Activated CD4-positive, alpha-beta T cell treated with anti-CD3 and anti-CD28 coated beads, Interleukin-2, amount 50 U/mL, for 4 hours (primary cell): ENCODE measurements at places on chromosomes 12 and 14.
A peak's percentile ranks its signal among the peaks of the same experiment; 100 is the strongest.

DNA sequence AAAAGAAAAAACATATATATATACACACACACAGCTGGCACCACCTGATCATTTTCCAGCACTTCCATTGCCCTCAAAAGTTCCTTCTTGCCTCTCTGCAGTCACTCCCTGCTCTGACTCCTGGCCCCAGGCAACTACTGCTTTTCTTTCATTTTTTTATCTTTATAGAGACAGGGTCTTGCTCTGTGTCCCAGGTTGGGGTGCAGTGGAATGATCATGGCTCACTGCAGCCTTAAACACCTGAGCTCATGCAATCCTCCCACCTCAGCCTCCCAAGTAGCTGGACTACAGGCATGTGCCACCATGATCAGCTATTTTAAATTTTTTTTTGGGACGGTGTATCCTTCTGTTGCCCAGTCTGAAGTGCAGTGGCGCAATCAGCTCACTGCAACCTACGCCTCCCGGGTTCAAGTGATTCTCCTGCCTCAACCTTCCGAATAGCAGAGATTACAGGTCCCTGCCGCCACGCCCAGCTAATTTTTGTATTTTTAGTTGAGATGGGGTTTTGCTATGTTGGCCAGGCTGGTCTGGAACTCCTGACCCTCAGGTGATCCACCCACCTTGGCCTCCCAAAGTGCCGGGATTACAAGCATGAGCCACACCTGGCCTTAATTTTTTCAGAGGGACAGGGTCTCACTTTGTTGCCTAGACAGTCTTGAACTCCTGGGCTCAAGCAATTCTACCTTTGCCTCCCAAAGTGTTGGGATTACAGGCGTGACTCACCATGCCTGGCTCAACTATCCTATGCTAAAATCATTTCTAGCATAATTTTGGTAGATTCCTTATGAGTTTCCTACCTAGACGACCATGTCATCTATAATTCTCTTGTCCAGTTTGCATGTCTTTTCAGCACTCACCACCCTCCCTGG is 7.8 kb downstream of the HSP90AA1 start:
- DNase-seq, result no peak

GRCh38 chr12:95191060-95191696 is 26.1 kb downstream of the FGD6 start:
- DNase-seq, result no peak

DNA sequence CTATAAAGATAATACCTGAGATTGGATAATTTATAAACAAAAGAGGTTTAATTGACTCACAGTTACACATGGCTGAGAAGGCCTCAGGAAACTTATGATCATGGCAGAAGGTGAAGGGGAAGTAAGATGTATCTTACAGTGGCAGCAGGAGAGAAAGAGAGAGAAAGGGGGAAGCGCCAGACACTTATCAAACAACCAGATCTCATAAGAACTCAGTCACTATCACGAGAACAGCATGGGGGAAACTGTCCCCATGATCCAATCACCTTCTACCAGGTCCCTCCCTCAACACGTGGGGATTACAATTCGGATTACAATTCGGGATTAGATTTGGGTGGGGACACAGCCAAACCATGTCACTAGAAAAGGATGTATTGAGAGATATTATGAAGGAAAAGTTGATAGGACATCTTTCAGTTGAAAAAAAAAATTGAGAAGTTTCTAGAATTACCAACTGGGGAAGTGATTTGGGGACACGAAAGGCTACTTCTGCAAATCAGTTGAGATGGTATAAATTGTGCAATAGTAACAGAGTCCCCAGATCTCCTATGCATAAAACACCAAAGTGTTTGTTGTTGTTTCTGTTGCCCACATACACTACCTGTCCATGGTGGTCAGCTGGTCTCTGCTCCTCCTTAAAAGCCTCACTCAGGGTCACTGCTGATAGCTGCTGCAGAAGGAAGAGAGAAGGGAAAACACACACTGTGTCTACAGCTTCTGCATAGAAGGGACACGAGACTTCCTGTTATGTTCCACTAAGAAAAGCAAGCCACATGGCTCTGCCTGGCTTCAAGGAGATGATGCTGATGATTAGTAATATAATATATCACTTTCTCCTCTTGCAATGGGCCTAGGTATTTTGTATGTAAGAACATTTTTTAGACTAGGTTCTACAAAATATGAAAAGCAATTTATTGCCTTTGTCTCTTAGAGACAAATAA is 465.5 kb downstream of the PDZRN4 start:
- DNase-seq, result no peak

DNA sequence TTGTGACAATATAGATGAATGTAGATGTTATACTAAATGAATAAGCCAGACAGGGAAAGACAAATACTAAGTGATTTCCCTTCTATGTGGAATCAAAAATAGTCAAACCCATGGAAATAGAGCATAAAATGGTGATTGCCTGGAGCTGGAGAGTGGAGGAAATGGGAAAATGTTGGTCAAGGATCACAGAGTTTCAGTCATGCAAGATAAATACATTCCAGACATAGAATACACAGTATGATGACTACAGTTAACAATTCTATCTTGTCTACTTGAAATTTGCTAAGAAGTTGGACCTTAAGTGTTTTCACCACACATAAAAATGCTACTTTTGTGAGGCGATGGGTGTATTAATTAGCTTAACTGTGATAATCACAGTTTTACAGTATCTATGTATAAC is 1182.7 kb downstream of the AACS start:
- no peak for DNase-seq

DNA sequence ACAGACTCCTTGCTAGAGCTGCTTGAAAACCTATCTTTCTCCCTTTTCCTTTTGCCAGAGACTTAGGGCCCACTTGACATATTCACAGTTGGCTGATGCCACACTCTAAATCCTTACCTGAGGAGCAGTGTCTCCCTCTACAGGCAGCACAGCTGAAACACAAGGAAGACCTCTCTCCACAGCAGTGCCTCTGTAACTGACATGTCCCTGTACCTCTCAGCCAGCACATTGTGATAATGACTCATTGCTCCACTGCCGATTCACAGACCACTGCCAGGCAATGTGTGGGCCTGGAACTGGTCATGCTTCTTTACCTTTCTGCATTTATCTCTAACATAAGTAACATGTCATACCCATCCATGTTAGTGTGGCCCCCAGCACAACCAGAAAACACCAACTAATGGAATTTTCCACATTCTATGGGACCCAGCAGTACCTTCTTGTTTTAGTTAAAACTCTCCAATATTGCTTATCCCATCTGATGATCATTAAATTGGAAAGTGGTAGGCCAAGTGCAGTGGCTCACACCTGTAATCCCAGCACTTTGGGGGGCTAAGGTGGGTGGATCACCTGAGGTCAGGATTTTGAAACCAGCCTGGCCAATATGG is 56.5 kb downstream of the GTF2A1 start:
- DNase-seq, result peak; percentile 21

DNA sequence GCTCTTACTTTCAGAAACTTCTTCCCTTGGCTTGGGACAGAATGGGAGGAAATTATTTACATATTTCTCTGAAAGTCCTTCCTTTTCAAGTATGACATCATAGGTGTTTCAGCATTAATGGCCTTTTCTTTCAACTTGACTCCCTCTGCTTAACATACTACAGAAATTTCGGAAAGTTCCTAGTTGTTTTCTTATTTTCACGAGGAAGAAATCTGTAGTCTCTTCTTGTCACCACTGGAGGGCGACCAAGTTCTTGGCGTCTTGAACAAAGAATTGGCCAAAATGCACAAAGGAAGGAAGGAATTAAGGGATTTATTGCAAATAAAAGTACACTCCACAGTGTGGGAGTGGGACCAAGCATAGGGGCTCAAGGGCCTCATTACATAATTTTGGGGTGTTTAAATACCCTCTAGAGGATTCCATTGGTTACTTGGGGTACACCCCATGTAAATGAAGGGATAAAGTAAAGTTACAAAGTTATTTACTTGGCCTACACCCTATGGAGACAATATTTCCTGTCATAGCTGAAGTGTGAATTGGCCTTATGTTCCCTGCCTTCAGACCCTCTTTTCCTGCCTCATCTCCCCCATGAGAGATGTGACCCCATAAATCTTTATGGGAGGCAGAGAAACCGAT is 70.4 kb downstream of the RPL10L start:
- no peak for DNase-seq

GRCh38 chr14:104445832-104446381 is 133.7 kb upstream of the C14orf180 start:
- no peak for DNase-seq

- DNase-seq, result no peak
Measured at GRCh38 chr12:19453961-19454360, 14.7 kb downstream of the AEBP2 start.

DNA sequence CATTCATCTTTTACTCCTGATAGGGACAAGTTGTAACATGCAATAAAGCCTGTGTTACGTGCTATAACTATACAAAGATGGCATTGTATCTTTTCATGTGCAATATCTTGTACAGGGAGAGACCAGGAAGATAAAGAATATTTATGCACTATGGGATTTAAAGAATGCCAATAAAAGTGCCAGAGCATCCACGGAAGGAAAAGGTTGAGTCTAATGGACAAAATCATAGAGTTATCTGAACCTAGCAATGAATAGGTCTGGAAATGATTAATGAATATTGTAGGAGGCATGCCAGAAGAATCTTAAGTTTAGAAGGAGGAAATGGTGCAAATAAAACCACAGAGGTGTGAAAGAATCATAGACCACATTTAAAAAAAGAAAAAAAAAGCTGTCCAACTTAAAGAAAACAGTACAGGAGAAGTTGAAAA is 263.9 kb downstream of the KCNC2 start:
- no peak for DNase-seq

GRCh38 chr12:89357297-89357730 is 5.0 kb upstream of the DUSP6 start:
- DNase-seq, result no peak

DNA sequence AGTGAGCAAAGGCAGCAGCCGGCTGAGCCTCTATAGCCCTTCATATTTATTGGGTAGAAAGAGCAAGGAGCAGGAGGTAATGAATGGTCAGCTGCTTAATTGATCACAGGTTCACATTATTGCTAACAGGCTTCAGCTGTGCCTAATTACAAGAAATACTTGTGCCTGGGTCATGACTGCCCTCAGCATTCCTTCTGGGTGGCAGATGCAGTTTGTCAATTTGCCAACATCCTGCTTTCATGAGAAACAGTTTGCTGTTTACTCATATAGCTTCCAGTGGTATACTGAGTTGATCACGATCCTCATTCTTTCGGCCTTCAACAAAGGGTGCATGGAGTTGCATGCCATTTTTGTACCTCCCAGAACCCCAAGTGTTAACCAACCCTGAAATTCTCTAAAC is 81.0 kb upstream of the PLEKHG7 start:
- no peak for DNase-seq

- no peak for DNase-seq
Measured at GRCh38 chr14:59360923-59361794, 104.0 kb downstream of the GPR135 start.

DNA sequence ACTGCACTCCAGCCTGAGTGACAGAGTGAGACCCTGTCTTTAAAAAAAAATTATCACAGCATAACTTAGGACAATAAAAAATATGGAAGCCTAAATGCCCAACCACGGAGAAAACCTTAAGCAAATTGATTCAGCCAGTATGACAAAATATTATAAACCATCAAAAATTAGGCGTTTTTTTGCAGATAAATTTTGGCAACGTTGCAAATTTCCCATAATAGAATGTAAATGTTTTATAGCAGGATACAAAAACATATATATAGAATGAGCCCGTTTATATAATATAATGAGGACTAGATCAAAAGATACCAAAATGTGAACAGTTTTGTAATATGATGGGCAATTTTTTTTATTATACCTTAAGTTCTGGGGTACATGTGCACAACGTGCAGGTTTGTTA is 6.8 kb upstream of the EML5 start:
- DNase-seq, result no peak

- DNase-seq, result no peak
Measured at GRCh38 chr14:83120187-83120586, 1586.5 kb upstream of the SEL1L start.

- DNase-seq, result no peak
Measured at GRCh38 chr14:53723221-53723620, 233.4 kb downstream of the BMP4 start.

DNA sequence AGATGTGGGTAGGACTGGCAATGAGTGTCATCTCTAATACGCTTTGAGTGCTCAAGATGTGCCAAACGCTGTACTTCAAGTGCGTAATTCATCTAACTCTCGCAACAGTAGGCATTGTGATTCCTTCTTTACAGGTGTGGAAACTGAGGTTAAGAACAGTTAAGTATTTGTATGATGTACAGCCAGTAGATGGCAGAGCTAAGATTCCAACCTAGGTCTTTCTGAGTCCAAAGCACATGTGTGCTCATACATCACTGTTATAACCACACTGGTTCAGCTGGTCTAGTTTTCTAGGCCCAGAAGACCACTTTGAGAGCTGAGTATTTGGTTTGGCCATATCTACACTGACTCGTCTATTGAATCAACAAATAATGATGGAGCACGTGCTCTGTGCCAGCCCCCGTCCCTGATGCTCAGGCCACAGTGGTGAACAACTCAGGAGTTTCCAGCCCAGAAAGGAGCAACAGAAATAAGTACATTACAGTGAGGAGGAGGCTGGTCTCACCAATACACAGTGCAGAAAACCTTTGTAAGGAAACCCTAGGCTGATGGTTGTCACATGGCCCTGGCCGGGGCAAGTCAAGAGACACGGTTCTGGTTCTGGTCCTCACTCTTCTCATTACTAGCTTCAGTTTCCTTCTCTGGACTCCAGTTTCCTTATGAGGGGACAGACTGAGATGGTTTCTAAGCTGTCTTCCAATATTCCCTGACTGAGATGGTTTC is 69.3 kb upstream of the SCN8A start:
- no peak for DNase-seq
